ENCODE measurements at places on chromosomes 4 and X.

DNA sequence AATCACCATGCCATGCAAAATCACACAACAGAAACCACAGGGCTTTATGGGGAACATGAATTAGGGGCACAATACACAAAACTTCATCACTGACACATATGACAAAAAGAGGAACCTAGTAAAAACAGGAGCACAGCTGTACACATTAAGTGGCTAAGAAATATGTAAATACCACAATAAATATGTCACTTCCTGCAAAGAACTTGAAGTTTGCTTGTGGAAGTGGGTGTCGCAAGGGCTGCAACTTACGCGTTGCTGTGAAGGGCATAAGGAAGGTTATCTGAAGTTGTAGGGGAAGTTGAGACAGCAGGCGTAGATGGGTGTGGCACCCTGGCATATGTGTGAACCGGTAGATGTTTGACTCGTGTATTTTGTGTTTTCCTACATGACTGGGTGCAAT, 42.4 kb downstream of the CLCN4 start:
- no peak for DNase-seq

DNA sequence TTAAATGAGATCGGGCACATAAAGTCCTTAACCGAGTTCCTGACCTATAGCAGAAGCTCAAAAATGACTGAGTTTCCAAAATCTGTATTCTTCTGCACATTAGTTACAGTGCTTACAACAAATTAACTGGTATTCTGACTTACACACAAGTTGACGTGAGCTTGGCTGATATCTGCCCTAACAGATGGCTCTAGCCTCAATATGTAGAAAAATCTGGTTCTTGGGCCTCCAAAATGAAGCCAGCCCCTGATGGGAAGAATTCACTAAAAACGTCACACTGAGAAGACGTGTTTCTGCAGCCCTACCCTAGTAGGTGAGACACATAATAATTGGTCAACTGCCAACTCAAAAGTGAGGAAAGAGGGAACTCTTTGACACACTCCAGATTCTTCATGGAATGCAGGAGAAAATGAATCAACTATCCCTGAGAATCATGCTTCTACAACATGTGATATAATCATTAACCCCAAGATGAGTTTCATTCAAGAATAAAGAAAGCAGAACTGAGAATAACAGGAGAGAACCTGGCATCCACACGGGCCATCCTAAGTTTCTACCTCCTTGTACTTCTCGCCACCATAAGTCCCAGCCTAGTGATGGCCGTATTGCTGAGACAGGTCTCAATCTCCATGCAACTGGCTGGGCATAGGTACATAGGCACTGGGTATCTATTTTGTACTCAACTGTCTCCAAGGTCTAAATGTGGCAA, 8.2 kb downstream of the STX18 start:
- DNase-seq = no peak

DNA sequence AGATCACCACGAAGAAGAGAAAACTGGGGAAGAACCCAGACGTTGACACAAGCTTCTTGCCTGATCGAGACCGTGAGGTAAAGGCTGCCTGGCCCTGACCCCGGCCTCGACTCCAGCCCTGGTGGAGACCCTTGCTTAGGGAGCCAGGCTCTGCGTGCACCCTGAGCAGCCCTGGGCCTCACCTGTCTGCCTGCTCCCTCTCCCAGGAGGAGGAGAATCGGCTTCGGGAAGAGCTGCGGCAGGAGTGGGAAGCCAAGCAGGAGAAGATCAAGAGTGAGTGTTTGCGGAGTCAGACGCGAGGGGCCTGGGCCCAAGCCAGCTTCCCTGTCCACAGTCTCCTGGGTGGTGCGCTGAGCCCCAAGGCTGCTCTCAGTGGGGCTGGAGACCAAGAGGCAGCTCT, 4.5 kb downstream of the FAM50A start:
- DNase-seq = no peak

DNA sequence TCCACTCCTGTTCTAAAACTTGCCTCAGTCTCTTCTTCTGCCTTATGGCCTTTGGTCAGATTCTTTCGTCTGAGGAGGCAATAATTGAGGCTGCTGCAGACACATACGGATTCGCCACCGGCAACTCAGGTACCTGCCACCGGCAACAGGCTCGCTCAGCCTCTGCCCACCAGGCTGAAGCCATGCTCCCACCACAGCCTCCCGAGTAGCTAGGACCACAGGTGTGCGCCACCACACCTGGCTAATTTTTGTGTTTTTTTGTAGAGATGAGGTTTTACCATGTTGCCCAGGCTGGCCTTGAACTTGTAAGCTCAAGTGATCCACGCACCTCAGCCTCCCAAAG, 26.6 kb downstream of the TNIP2 start:
- DNase-seq = no peak

GRCh38 chr4:66568431-66568830, 898.1 kb upstream of the EPHA5 start:
- no peak for DNase-seq

GRCh38 chr4:102575369-102576129, 74.4 kb downstream of the NFKB1 start:
- no peak for DNase-seq

DNA sequence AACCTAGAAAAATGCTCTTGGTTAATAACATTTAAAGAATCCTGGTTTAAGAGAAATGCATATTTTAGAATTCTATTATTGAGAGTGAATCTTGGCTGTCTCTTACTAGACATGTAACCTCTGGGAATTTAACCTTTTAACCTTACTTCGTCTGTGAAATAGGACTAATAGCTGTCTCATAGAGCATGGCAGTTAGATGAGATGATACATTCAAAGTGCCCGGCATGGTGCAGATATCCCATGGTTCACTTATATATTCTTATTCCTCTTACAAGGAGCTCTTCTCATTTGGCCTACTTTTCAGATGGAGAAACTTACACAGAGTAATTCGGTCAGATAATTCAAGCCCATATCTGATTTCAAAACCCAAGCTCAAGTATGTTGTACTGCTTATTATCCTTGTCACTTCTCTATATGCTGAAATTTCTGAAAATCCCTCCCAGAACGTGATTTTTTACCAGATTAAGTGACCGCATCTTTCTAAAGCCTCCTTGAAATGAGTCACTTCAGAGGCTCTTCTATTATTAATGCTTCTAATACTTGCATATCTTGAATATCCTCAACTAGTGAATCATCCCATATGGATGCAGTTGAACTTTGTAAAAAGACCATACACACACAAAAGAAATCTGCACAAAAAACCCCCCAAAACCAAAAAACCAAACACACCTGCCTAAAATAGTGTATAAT, 4.9 kb downstream of the CDKN2AIP start:
- no peak for DNase-seq

GRCh38 chrX:2262668-2263055, 238.1 kb downstream of the DHRSX start:
- DNase-seq = no peak

- DNase-seq = no peak
Measured at GRCh38 chr4:89303177-89303576, 4.4 kb downstream of the GPRIN3 start.
